ENCODE measurements at places on chromosomes 2 and 18.

- DNase-seq = no peak
Measured at GRCh38 chr18:63438181-63438580, 15.9 kb upstream of the VPS4B start.

DNA sequence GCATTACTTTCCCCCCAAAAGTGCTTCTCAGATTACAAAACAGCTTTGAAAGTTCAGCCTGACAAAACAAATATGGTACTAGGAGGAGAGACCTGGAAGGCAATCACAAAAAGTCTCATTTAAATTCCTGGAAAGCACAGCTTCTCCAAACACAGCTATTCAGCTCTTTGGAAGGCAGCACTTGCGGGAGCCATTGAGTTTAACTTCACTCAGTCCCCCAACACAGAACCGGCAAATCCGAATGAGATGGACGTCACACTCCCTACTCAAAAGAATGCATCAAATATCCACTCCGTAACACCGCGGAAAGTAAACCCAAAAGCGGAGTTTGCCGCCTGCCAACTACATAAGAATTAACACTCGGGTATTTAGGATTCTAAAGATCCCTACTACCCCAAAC is 638 bp downstream of the ST6GAL2 start:
- DNase-seq = no peak

DNA sequence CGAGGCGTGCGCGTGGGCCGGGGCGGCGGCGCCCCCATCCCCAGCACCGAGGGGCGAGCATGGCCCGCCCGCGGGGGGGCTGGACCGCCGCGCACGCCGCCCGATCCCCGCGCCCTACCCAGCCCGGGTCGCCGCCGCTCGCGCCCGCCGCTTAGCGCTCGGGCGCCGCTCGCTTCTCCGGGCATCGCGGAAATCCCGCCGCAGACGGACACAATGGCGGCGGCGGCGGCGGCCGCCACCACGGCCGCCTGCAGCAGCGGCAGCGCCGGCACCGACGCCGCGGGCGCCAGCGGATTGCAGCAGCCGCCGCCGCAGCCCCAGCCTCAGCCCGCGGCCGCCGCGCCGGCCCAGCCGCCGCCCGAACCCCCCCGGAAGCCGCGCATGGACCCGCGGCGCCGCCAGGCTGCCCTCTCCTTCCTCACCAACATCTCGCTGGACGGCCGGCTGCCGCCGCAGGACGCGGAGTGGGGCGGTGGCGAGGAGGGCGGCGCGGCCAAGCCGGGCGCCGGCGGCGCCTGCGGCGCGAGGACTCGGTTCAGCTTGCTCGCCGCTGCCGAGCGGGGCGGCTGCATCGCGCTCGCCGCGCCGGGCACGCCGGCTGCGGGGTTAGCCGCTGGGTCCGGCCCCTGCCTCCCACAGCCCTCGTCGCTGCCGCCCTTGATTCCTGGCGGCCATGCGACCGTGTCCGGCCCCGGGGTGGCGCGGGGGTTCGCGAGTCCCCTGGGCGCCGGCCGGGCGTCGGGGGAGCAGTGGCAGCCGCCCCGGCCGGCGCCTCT is 453 bp downstream of the CABLES1 start:
- DNase-seq = no peak

- no peak for DNase-seq
Measured at GRCh38 chr2:69545477-69545932, 98.0 kb downstream of the AAK1 start.

GRCh38 chr2:18077704-18078103 is 199.2 kb downstream of the KCNS3 start:
- no peak for DNase-seq

DNA sequence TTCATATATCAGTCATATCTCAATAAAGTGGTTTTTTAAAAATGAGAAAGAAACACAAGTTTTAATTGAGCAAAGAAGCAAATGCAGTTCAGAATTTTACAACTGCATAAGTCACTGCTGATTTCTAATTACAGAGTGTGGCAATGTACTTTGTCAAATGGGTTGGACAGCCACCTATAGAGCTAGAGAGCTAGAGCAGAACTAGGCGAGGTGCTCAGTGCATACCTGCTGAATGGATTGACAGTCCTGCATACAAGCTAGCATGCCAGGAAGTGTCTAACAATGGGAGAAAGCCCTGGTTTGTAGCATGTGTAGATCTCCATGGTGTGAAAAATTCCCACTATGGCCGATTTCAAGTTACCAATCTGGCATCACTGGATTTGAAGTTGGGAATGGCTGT is 106.3 kb upstream of the CDCA7 start:
- DNase-seq = no peak

- no peak for DNase-seq
Measured at GRCh38 chr18:46950064-46950656, 32.8 kb downstream of the KATNAL2 start.

DNA sequence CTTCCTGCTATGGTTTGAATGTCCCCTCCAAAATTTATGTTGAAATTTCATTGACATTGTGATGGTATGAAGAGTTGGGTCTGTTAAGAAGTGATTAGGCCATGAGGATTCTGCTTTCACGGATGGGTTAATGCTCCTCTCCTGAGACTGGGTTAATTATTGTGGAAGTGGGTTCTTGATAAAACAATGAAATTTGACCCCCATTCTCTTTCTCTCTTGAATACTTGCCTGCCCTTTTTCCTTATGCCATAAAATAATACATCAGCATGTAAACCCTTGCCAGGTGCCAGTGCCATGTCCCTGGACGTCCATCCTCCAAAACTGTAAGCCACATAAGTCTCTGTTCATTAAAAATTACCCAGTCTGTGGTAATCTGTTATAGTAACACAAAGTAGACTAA is 352.8 kb downstream of the LRRTM4 start:
- no peak for DNase-seq

DNA sequence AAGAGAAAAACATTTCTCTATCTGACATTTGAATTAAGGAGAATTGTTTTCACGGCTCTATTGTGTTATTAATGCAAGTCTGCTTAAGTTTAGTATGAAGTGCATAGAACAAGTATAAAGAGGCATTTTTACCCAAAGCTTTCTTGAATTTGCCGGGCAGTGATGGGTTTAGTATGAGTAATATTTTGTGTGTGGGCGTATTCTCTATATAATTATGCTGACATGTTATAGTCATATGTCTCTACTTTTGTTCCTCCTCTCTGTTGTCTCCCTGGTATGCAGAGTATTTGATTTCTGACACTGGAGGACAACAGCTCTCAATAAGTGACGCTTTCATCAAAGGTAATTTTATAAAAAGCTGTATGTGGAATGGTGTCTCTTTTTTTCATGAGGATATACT is 45.9 kb downstream of the PIKFYVE start:
- DNase-seq = no peak

- no peak for DNase-seq
Measured at GRCh38 chr2:157172866-157173578, 84.5 kb upstream of the GALNT5 start.

- DNase-seq = no peak
Measured at GRCh38 chr2:221289389-221289788, 282.7 kb downstream of the EPHA4 start.

- no peak for DNase-seq
Measured at GRCh38 chr2:174529916-174530315, 43.1 kb upstream of the GPR155 start.

- DNase-seq = no peak
Measured at GRCh38 chr2:233468741-233469110, 97.9 kb downstream of the USP40 start.

DNA sequence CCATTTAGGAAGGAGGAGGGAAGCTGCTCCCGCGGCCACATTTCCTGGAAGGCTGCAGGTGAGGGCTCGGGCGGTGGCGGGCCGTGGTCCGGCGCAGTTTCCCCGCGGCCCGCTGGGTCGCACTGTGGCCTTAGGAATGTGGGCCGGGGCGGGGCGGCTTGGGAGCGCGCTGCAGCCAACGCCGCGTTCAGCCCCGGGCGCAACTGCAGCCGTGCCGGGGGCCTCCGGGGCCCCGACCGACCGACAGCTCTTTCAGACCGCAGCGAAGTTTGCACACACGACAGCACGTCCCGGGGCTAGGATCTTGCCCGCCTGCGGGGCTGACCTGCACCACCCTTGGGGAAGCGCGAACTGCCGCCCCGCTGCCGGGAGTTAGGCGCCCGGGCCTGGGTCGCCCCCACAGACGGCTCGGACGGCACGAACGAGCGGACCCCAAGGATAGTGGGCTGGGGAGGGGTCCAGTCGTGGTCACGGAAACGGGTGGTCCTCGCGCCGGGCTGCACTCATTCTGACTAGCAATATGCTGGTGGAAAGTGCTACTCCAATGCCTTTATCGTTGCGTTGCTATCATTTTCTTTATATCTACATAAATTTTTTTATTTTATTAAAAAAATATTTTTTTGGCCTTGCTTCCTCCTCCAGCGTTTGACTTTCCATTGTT is 69.9 kb upstream of the DLX2 start:
- peak; percentile 59 for DNase-seq

DNA sequence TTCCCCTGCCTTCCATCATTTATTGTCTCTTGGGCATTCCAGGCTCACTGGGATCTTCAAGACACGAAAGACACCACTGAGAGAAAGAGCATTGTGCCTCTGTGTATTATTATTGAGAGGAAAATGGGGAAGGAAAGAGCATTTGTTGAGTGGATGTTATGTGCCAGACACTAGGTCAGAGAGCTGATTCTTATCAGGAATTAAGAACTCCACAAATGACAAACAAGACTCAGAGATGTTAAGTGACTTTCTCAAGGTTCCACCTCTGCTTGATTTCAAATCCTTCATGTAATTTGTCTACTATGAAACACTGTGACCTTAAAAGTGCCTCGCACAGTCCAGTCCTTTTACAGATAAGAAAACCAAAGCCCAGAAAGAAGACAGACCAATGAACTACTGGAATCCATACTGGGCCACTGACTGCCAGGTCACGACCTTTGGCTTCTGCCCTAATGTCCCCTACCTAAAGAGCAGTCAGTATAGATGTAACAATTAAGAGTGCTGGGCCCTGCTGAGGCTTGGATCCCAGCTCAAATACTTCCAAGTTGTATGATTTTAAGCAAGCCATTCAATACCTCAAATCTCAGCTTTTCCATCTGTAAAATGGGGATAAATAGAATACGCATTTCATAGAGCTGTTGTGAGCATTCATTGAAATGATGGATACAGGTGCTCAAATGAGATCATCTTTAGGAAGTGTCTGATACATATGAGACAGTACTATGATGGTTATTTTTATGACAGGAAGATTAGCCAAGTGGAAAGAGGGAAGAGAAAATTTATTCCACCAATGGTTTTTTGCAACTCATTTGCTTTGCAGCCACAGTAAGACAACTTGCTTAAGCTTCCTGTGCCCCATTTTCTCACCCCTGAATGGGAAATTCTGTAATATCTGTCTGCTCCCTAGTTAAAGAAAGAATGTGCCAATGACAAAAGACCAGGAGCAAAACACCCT is 10.9 kb downstream of the KLF7 start:
- no peak for DNase-seq

DNA sequence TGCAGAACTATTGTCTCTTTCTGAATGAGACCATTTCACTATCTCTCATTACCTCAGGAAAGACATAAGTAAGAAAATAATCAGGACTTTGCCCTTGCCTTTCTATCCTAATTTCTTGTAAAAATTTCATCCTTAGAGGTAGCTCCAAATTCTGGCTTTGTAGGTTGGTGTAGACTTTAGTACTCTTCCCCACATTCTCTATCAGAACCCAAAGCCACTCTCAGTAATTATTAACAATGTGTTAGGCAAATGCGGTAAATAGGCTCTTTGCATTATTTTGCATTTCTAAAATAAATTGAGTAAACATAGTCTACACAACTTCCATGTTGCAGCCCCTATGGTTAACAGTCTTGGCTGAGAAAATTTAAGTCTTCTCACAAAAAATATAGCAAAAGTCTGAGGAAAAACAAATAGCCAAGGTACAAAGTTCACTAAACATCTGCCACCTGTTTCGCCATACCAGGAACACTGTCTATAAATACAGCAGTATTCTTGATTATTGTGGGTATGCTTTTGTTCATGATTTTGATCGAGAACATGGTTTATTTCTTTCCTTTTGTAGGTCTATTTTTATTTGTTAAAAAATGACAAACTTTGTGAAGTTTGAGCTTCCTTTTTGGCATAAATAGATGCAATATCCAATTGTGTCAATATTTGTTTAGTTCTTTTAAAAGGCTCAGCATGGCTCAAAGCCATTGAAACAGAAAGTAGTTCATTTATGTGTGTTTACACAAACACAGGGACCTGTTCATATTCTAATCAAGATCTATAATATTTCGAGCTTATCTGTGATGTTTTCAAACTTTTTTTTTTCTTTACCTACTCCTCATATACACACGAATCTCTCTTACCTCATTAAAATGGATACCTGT is 1061.5 kb downstream of the CNTNAP5 start:
- DNase-seq = no peak

DNA sequence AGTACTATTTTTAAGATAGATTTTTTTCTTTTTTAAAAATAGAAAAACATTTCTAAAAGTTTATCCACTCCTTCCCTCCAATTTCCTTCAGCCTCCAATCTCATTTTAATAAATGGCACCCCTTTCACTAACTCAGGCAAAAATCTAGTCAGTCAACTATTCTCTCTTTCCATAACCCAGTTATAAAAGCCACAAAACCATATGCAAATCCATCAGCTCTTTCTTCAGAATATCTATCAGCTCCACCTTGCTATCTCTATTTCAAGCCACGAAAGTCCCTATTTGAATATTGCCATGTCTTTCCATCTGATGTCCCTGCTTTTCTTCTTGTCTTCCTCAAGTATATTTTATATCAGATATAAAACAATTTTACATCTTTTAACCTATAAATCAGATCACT is 397.1 kb downstream of the ERBB4 start:
- no peak for DNase-seq

GRCh38 chr2:171864357-171864985 is 29.6 kb downstream of the SLC25A12 start:
- DNase-seq = no peak

Data from stimulated activated CD4-positive, alpha-beta T cell treated with anti-CD3 and anti-CD28 coated beads, Interleukin-12 subunit alpha, Interleukin-12 subunit beta, amount 100 ng/mL, for 24 hours (primary cell).